ENCODE measurements at places on chromosomes 7 and 10. TPM values are rescaled to one million over a fixed set of nuclear protein-coding genes. Genes with fewer than 3 reads are reported as not detected.

DNA sequence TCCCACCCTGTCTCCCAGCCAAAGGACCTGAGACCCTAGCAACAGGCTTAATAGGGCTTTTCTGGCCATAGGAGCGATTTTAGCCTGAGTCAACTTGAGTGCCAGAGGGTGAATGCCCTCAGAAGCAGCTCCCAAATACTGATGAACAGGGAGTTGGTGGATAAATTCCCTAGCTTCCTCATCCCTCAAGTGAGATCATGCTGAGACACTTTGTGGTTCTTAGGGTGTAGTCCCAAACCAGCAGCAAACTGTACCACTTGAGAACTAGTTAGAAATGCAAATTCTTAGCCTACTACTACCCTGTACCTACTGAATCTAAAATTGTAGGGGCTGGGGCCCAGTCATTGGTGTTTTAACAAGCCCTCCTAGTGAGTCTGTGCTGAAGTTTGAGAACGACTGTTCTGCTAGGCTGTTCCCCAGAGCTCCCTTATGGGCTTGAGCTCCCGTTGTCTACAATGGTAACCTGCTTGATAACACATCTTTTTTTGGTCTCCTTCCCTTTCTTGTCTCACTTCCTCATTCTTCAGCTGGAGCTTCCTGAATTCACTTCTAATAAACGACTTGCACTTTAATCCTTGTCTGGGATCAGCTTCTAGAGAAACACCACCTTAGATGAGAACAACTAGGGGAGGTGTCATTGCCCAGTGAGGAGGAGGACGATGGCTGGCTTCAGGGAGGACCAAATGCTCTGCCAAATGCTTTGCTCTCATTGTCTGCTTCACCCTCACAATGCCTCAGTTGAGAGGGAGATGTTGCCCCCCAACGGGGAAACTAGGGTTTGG, 18.2 kb upstream of the CDH23 start:
- no peak for DNase-seq

GRCh38 chr10:72089618-72090017, 1.3 kb upstream of the SPOCK2 start:
- no peak for DNase-seq

GRCh38 chr10:42962110-42962901, 114.6 kb upstream of the RET start:
- no peak for DNase-seq

GRCh38 chr7:98079891-98080648, 26.6 kb upstream of the LMTK2 start:
- no peak for DNase-seq

- DNase-seq, result no peak
Measured at GRCh38 chr7:111780527-111780926, 218.2 kb upstream of the IMMP2L start.

GRCh38 chr7:100886142-100886935, 3.2 kb downstream of the UFSP1 start:
- no peak for DNase-seq

- DNase-seq, result no peak
Measured at GRCh38 chr10:54815583-54815982, 14.6 kb upstream of the PCDH15 start.

DNA sequence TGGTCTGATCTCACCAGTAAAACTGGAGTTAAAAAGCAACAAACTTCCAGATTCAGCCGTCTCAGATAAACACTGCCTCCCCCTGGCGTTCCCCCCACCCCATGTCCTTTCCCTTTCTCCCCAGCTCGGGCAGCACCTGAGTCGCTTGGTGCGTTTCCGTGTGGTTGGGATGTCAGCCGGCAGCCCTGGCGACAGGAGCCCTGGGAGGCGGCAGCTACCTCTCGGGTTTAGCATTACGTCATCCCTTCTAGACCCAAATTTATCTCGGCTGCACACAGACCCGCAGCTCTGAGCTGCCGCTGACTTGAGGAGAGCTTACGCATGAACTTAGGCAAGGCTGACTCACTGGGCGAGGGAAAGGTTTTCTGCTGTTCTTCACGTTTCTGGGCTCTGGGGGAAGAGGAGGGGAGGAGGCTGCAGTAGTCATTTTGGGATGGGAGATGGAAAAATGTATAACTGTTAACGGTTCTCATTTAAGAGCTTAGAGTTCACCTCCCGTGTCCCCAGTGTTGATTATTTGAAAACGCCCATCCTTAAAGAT, 14.4 kb downstream of the MXI1 start:
- DNase-seq, result peak; percentile 79

DNA sequence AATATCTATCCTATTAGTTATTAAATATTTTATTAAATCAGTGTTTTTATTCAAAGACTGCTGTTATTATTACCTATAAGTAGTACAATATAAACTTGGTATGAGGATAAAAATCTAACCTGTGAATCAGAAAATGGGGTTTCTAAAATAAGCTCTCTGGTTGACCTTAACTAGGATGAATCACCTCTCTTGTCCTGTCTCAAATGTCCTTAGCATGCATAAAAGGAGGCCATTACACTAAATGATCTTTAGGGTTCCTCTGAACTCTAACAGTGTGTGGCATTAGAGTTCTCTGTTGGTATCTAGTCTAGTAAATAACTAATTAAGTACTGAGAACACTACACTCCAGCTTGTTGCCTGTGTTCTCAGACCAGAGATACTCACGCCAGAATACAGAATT, 143.1 kb upstream of the LRRTM3 start:
- DNase-seq, result no peak

DNA sequence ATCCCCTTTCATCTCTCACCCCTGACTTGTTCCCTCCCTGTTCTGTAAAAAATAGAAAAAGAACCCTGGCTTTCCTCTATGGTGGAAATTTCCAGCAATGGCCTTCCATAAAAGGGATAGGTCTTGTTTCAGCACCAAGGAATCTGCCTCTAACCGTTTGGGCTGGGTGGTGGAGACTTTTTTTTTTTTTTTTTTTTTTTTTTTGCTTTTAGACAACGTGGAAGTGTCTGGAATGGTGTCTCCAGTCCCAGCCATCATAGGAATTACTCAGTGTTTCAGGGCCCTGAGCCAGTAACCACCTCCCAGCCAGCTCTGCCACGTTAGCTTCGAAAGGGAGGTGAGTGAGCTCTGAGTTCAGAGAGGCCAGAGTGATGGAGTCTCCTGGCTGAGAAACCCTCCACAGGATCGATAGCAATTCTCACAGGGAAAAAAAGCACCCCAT, 97.3 kb upstream of the COL1A2 start:
- peak; percentile 70 for DNase-seq

DNA sequence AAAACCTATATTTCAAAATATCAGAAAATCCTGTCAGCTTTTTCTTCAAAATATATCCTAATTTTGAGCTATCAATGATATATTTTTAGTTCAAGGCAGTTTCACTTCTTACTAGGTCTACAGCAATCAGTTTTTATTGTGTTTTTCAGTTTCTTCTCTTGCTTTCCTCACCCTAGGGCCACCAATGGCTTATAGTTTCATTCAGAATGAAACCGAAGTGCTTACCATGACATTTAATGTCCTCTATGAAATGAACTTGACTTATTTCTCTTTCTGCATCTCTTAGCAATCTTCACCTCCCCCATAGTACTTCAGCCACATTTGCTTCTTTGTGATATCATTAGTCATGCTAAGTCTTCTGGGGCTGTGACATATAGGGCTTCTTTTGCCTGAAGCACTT, 100.3 kb downstream of the ARL5B start:
- no peak for DNase-seq

- no peak for DNase-seq
Measured at GRCh38 chr10:71316056-71316785, 2.8 kb upstream of the SLC29A3 start.

DNA sequence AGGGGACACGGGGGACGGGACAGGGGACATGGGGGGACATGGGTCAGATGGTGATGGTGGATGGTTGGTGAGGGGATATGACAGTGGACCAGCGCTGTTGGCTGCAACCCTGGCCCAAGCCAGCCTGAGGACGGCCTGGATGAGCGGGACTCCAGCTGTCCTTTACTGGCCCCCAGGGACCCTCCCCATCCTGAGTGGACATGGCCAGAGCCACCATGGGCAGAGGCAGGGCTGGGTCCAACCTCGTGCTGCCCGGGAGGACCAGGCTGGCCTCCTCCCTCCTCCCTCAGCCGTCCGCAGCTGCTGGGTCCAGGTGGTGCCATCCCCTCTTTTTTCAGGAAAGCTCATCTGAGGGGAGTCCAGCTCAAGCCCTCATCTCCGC, 30.4 kb downstream of the GET4 start:
- no peak for DNase-seq

DNA sequence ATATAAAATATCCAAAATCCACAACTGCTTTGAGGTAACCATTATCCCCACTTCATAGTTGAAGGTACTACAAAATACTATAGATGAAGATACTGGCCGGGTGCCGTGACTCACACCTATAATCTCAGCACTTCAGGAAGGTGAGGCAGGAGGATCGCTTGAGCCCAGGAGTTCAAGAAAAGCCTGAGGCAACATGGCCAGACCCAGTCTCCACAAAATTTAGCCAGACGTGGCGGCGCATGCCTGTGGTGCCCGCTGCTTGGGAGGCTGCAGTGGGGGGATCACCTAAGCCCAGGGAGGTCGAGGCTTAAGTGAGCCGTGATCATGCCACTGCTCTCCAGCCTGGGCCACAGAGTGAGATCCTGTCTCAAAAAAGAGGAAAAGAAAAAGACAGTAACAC, 21.7 kb downstream of the TMEM254 start:
- no peak for DNase-seq

DNA sequence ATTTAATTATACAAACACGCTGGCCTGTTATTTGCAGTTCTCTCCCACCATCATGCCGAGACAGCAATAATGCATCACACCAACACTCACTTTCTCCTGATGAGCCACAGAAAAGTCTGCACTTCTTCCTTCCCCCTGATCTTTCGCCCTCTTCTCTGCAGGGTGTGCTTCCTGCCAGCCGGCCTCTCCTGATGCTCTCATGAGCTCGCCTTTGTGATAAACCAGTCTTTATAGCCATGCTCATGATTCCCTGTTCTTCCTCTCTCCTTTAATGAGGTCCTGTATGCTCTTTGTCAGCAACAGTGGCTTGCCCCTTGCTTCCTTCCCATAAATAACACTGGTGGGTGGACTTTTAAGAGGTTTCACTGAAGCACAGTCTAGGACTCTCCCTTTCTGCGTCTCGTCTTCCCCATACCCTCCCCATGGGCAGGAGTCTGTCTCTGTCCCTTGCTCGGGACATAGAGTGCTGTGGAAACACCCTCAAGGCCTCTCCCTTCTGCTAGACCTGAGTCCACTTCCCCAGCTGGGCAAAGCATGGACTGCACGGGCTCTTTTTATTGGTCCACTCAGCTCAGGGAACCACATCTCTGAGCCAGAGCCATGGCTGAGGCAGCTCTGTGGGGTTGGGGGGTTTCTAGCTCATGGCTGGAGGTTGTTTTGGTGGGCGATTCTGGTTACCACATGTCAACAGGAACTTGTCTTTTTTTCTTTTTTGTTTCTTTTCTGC, 133.9 kb downstream of the C10orf105 start:
- no peak for DNase-seq

DNA sequence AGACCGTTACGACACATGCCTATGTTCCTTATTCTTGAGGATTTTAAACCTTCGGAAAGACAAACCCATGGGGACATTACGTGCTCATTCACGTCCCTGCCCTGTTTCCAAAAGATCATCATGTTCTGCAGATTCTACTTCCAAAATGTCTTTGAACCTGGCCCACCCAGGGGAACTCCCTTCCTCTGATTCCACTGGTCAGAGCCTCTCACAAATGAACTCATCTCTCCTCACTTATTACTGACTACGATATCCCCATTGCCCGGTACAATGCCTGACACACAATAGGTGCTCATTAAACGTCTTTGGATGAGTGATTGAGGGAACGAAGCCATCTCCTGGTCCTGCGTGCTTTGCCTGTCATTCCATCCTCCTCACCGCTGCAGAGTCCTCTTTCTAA, 168.3 kb upstream of the RNF32 start:
- no peak for DNase-seq

GRCh38 chr7:15755061-15755460, 68.6 kb upstream of the MEOX2 start:
- no peak for DNase-seq

DNA sequence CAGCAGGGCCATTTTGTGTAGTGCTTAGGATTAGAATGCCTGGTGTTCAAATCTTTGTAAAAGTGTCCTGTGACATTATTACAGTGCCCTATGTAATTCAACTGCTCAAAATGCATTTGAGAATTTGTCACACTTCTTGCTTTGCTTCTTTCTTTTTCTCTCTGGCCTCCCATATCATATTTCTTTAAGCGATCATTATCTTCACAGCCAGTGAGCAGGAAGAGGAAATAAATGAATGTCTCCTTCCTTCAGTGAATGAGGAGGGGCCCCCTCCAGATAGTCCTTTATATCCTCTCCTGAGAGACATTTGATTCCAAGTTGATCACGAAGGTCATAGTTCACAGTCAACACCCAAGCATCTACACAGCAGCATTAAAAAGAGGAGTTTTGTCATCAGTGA, 425.1 kb upstream of the NPVF start:
- no peak for DNase-seq

DNA sequence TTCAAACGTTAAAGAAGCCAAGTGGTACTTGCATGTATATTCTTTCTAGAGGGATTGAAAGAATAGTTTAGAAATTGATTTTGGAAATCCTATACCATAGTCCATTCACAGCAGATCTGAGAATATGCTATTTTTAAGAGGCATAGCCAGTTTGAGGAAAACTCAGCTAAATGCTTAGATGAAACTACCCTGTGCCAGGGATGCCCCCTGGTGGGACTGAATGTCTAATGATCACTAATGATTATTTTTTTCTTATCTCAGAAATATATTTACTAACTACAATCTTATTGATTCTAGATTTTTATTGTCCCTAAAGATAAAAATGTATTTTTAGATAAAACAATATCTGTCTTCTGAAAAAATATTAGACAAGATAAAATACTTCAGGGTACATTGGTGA, 844.9 kb upstream of the PHF14 start:
- DNase-seq, result no peak

DNA sequence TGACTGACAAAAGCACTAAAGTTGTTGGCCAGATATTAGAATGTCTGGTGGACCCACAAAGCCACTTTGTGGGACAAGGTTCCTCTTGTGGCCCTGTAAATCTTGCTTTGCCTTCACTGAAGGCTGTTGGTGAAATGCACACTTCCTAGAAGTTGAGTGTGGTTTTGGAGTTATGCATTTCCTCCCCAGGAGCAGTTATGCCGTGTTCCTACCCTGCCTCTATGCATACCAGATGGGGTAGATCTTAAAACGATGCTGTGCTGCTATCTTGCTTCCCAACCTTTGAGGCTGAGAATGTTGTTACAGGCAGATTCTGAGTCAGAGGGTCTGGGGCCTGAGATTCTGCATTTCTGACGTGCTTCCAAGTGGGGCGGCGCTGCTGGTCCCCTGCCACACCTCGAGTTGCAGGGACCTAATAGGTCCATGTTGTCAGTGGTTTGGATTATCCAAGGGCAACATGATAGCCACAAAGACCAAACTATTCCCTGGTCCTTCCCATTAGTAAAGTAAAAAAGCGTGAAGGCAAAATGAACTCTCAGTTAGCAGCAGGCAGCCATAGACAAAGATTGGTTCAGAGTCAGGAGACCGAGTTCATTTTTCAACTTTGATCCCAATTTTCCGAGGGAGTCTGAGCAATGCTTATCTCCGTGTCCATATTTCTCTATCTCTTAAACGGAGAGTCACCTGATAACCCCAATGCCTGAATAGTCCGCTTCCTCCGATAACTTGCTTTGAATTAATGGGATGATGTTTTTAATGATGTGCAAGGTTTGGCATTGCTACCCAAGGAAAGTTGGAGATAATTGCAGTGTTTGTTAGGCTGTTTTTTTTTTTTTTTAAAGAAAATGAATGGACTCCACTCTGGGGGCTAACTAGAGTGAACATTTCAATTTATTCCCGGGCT, 55.8 kb downstream of the CDHR3 start:
- DNase-seq, result no peak

RNF148 gene
- polyA plus RNA-seq, result not detected

PKD2L1 gene
- not detected for polyA plus RNA-seq

FAM13C gene
- 6.5 TPM for polyA plus RNA-seq

CALML3 gene
- polyA plus RNA-seq, result not detected

SH2D4B gene
- 0.01 TPM for polyA plus RNA-seq

DNAH11 gene
- polyA plus RNA-seq, result 0.03 TPM

All from psoas muscle (tissue), 8 donors.